Progenitor cell of endocrine pancreas (in vitro differentiated cells): ENCODE measurements at places on chromosomes 4 and X. TPM values are rescaled to one million over a fixed set of nuclear protein-coding genes. Genes with fewer than 3 reads are reported as not detected.

- no peak for DNase-seq
These were observed 204.1 kb upstream of the ANK2 start for GRCh38 chr4:112845386-112845785.

GRCh38 chr4:127256500-127256899 is 376.3 kb upstream of the INTU start:
- no peak for DNase-seq

- DNase-seq: no peak
These were observed 15.9 kb downstream of the PCGF3 start for GRCh38 chr4:721261-722168.

- no peak for DNase-seq
These were observed 213.1 kb upstream of the PSAPL1 start for GRCh38 chr4:7647600-7648543.

DNA sequence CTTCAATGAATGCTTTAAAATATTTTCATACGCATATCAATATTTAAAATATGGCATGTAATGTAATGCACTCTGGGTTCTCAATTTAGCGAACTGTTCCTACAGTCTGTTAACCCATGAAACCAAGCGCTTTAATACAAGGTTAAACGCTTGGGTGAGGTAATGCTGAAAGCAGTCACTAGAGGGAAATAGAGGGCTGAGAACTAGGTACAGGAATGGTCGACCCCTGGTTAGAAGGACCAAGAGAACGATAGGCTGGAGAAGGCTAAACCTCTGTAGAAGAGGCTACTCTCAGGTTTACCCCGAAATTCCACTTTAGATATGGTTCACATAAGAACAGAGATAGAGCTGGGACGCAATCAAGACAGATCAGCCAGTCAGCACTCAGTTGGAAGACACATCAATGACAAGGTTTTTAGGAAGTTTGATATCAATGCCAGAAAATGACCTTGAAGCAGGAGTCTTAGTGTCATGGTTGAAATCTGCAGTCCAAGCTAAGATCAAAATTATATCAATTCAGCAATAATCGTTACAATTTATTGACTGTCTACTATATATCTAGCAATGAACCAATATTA is 26.9 kb downstream of the ARSJ start:
- DNase-seq: peak; percentile 32

The ALB gene
- 11.6 and 13.8 TPM in 2 replicates for total RNA-seq

- DNase-seq: no peak
These were observed 54.9 kb upstream of the STX18 start for GRCh38 chr4:4596720-4597119.
